ENCODE measurements at places on chromosomes 6 and 20.

DNA sequence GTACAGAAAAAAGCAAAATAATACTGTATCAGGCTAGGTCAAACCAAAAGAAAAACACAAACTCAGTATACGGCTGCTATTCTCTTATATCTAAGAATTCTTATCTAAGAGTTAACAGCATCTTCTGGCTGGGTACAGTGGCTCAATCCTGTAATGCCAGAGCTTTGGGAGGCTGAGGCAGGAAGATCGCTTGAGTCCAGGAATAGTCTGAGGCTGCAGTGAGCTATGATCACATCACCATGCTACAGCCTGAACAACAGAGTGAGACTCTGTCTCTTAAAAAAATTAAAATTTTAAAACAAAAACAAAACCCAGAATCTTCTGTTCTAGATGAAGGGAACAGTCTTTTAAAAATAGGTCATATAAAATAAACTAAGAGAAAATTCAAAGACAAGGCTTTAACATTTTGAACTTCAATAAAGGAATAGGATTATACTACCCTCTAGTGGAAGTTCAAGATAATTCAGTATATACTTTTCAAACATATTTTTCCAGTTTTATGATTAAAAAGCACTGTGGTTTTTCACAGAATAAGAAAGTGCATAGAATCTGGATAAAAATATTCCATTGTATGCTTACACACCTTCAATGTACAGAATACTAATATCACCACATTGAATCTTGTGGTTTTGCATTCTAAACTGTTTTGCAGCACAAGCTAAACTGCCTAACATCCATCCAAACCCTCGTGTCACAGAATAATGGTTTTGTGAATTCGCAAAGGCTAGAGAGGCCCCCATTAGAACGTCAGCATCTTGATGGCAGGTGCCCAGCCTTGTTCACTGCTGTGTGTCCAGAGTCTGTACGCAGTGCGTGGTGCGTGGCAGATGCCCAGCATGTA, 39.3 kb downstream of the DTNBP1 start:
- no peak for DNase-seq
- no peak overlapping the region for H3K27ac ChIP-seq
- peaks cover 36% of the 10 kb centered on the region for H3K4me1 ChIP-seq
- H3K4me3 ChIP-seq: no peak overlapping the region

GRCh38 chr6:163449076-163449475, 34.6 kb downstream of the QKI start:
- H3K4me1 ChIP-seq: peaks cover 19% of the 10 kb centered on the region
- H3K27ac ChIP-seq: no peak overlapping the region
- no peak for DNase-seq

DNA sequence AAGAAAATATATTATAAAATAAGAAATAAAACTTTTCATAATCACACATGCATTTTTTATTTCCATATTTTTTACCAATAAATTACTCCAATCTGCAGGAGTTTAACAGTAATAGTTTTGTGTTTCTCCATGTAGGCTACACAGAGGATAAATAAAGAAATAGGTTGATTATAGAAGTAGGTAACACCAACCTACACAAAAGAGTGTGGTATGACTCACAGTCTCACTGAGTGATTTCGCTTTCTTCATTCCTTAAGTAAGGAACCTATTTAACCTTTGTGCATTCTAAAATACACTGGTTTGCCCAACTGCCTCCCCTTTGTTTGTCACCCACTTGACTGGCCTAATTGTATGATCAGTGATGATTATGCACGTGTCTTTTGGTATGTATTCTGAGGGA, 244.2 kb upstream of the RIMS1 start:
- no peak for DNase-seq
- H3K4me1 ChIP-seq: no peaks in the 10 kb centered on the region
- H3K27ac ChIP-seq: no peak overlapping the region
- H3K27me3 ChIP-seq: no peaks in the 10 kb centered on the region
- H3K36me3 ChIP-seq: peaks cover 2% of the 10 kb centered on the region

DNA sequence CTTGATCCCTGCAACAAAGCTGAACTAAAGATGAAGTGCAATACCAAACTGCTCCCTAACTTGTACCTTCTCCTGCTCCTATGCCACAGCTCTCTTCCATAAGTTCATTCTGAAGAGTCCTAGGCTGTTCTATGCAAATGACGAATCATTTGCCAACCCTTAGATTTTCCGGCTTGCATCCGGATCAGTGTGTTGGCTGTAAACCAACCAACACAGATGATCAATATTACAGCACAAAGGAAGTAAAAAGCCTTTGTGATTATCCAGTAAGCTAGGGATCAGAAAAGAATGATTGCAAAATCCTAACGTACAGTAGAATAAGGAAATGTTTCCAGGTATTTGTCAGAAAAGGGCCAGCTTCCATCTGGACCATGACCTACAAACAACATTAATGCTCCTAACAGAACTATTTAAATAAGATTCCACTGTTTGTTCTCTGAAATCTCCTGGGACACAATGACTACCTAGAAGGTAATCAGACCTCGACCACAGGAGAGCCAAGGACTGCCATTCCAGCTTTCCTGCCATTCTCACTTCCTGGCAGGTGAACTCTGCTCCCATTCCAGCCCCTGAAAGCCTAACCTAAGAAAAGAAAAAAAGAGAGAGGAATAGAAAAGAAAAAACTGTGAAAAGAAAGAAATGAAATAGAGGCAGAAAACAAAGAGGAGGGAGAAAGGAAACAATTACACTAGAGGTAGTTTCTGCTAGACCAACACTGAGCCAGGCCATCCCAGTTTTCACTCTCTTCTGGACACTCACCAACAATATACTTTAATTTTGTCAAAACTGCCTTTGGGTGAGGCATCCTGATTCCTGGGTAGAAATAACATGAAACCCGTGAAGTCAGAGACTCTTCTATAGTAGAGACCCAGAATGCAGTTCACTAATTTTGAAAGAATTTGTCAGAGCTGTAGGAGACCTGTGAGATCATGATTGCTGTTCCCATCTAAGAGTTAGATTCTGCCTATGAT, 19.7 kb downstream of the GMDS start:
- H3K4me1 ChIP-seq: peaks cover 33% of the 10 kb centered on the region
- no peak overlapping the region for H3K27ac ChIP-seq
- H3K27me3 ChIP-seq: no peaks in the 10 kb centered on the region
- no peak for DNase-seq
- H3K36me3 ChIP-seq: peaks cover 2% of the 10 kb centered on the region
- H3K4me3 ChIP-seq: no peak overlapping the region

- DNase-seq: no peak
- no peak overlapping the region for H3K27ac ChIP-seq
- no peaks in the 10 kb centered on the region for H3K4me1 ChIP-seq
- H3K4me3 ChIP-seq: no peak overlapping the region
- no peaks in the 10 kb centered on the region for H3K27me3 ChIP-seq
Measured at GRCh38 chr6:113461153-113461932, 395.8 kb upstream of the MARCKS start.

DNA sequence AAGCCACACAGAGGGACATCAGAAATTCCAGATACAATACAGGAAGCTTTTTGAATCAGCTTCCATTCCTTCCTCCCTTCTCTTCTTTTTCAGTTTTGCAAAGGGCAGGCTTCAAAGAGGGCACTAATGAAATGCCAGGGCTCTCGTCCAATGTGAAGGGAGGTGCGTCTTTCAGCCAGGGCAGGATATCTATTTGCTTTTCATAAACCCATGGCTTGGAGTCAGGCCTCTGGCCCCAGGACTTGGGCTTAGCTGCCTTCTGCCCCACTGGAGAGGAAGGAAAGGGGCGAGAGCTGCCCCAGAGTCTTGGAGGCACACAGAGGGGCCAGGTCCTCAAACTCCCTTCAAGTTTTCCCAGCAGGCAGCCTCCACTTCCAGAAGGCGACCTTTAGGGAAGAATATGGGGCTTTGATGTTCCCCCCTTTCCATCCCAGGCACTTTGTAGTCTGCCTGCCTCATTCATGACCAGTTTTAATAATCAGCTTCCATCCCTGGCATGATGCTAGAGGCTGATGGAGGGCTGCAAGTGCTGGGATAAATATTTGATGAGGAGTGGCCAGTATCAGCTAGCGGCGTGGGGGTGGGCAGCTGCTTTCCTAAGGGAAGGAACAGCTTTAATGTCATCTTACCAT, 234.8 kb downstream of the NRN1 start:
- no peaks in the 10 kb centered on the region for H3K27me3 ChIP-seq
- no peak overlapping the region for H3K27ac ChIP-seq
- H3K4me3 ChIP-seq: no peak overlapping the region
- H3K4me1 ChIP-seq: no peaks in the 10 kb centered on the region

DNA sequence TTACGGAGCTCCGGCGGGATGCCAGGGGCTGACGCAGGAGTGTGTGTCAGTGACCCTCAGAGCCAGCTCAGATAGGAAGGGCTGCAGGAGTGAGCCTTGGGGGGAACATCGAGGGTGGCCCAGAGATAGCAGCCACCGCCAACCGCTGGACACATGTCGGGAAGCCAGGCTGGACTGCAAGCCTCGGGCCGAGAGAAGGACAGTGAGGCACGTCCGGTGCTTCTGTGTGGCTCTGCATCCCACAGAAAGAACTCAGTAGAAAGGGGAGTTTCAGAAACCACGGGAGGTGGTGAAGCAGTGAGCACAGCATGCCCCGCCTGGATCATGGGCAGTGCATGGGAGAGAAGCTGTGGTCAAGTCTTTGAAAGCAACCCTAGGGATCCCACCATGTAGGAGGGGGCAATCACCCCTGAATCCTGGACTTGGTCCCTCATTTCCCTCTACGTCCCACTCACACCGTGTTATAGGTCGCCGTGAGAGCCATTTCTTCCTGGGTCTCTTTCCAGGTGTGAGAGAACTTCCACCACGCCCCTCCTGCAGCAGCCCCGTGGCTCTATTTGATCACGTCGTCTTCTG, 383.7 kb upstream of the CDH4 start:
- no peaks in the 10 kb centered on the region for H3K36me3 ChIP-seq
- no peaks in the 10 kb centered on the region for H3K4me1 ChIP-seq
- H3K27ac ChIP-seq: no peak overlapping the region
- H3K4me3 ChIP-seq: no peak overlapping the region

- H3K4me1 ChIP-seq: peaks cover 6% of the 10 kb centered on the region
- H3K4me3 ChIP-seq: no peak overlapping the region
- DNase-seq: no peak
Measured at GRCh38 chr6:158018041-158018771, 36.5 kb downstream of the SYNJ2 start.

- H3K4me3 ChIP-seq: no peak overlapping the region
- no peaks in the 10 kb centered on the region for H3K36me3 ChIP-seq
- H3K27me3 ChIP-seq: no peaks in the 10 kb centered on the region
- no peaks in the 10 kb centered on the region for H3K4me1 ChIP-seq
- H3K27ac ChIP-seq: no peak overlapping the region
Measured at GRCh38 chr6:19812512-19813119, 24.6 kb upstream of the ID4 start.
